Right ventricle myocardium inferior (tissue), 1 donor: ENCODE measurements at places on chromosomes 5 and 9.

GRCh38 chr9:12759761-12760160, 15.1 kb upstream of the LURAP1L start:
- no peak for DNase-seq

DNA sequence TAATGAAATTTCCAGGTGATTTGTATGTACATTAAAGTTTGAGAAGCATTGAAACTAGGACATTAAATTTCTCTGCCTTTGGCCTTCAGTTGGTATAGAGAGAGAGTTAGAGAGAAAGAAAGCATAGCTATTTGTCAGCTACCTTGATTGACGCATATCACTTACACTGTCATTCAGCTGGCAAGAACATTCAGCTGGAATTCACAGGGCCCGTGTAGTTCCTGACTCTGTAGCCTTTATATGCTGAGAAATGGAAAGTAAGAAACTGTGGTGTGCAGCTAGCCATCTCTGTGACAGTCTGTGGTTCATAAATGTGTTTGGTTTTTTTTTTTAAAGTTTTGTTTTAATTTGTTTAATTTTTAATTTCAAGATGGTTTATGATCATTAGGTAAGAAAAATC, 58.9 kb downstream of the DMXL1 start:
- DNase-seq = no peak

DNA sequence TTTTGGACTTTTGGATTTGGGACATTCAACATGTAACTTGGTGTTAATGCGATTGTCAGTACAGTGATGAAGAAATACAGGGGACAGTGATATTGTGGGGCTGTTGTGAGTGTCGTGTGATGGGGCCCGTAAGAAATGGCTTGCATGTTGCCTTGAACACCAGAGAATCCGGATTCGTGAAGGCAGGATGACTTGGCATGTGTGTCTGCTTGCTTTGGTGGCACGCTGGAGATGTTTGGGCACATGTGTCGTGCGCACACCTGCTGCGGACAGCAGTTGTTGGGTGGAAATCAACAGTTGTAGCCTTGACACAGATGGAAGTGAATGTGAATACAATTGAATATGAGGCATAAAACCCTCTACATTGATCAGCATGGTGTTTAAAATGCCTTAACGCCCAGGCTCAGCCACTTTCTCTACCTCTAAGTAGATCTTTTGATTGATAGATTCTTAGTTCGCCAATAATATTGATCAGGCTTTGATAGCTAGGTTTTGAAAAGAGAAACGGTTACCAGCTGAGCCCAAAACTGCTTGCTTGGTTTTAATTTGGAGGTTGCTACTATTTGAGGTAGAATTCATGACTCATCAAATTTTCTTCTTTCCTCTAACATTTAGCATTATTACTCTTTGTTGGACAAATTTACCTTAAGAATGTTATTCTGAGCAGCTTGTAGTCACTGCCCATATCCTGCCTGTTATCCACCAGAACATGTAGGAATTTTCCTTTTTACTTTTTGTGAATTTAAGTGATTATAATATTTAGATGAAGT, 94.4 kb downstream of the TRIO start:
- no peak for DNase-seq

DNA sequence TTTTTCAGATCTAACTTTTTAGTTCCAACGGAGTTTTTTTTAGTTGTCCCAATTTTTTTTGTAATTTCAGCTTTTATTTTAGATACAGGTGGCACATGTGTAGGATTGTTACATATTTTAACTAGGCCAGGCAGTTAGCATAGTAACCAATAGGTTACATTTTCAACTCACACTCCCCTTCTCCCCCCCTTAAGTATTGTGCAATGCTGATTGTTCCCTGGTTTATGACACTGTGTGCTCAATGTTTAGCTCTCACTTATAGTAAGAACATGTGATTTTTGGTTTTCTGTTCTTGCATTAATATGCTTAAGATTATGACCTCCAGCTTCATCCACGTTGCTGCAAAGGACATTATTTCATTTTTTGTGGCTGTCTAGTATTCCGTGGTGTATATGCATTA, 503.2 kb downstream of the CDH9 start:
- no peak for DNase-seq
